Activated CD4-positive, alpha-beta T cell treated with anti-CD3 and anti-CD28 coated beads, Interleukin-2, amount 50 U/mL, for 1 hour (primary cell): ENCODE measurements at places on chromosomes 2 and 18.

GRCh38 chr2:168190590-168191336, 56.6 kb downstream of the STK39 start:
- no peak for DNase-seq

- DNase-seq: no peak
Observed at GRCh38 chr2:148935791-148936190, 60.8 kb downstream of the KIF5C start.

- peak; percentile 45 for DNase-seq
Observed at GRCh38 chr18:62523631-62524439, 1.0 kb downstream of the ZCCHC2 start.

- DNase-seq: peak; percentile 39
Observed at GRCh38 chr2:29920130-29920577, 1.2 kb downstream of the ALK start.

GRCh38 chr2:108855194-108855593, 68.6 kb downstream of the CCDC138 start:
- DNase-seq: no peak

- DNase-seq: no peak
Observed at GRCh38 chr2:138649571-138649970, 130.6 kb downstream of the NXPH2 start.

DNA sequence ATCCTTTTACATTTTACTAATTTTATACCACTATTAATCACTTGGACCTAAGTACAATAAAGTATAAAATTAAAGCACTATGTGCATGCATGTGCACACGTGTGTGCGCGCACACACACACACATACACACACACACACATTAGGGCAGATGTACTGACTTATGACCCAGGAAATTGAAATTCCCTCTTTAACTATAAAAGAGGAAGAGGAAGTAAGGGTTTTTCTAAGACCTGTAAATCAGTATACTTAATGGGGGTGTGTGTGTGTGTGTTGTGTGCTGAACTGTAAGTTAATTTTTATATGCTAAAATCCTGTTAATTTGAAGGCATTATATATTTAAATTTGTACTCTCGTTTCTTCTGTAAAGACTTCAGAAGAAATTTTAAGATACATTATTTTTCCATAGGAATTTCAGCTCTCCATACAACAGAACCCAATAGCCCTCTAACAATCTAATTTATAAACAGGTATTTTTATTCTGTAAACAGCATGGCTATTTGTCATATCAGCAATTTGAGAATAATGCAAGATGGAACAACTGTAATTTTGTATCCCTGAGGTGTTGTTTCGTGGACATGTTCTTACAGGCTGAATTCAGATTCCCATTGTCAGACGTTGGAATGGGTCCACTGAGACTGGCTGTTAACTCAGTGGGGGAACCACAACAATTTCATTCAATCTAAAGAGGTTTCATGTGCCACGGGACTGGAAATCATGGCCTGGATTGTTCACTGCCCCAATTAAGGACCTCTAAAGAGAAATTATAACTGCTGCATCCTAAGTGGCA, 90.9 kb downstream of the PLA2R1 start:
- DNase-seq: no peak

- no peak for DNase-seq
Observed at GRCh38 chr2:62687636-62688035, 17.9 kb upstream of the EHBP1 start.

- no peak for DNase-seq
Observed at GRCh38 chr2:127841466-127842178, 16.3 kb downstream of the POLR2D start.

DNA sequence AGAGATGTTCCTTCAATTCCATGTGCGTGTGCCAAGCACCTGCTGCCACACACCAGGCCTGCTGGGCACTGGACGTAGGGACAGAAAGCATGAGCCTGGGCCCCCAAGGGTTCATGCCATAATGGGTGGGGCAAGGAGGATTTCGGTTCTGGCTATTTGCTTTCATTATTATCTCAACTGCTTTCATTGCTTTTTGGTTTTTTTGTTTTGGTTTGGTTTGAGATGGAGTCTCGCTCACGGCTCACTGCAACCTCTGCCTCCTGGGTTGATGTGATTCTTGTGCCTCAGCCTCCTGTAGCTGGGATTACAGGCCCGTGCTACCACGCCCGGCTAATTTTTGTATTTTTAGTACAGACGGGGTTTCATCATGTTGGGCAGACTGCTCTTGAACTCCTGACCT, 57.2 kb downstream of the SF3B1 start:
- DNase-seq: no peak

GRCh38 chr2:102737431-102737830, 24.4 kb upstream of the TMEM182 start:
- no peak for DNase-seq

- DNase-seq: no peak
Observed at GRCh38 chr2:55917117-55917516, 6.5 kb downstream of the EFEMP1 start.

GRCh38 chr2:147760984-147761383, 83.8 kb upstream of the ACVR2A start:
- no peak for DNase-seq

- DNase-seq: no peak
Observed at GRCh38 chr2:163601377-163601776, 134.4 kb downstream of the FIGN start.

- no peak for DNase-seq
Observed at GRCh38 chr18:57741273-57741672, 61.8 kb downstream of the ATP8B1 start.

- no peak for DNase-seq
Observed at GRCh38 chr18:67783196-67783946, 266.9 kb upstream of the DSEL start.

DNA sequence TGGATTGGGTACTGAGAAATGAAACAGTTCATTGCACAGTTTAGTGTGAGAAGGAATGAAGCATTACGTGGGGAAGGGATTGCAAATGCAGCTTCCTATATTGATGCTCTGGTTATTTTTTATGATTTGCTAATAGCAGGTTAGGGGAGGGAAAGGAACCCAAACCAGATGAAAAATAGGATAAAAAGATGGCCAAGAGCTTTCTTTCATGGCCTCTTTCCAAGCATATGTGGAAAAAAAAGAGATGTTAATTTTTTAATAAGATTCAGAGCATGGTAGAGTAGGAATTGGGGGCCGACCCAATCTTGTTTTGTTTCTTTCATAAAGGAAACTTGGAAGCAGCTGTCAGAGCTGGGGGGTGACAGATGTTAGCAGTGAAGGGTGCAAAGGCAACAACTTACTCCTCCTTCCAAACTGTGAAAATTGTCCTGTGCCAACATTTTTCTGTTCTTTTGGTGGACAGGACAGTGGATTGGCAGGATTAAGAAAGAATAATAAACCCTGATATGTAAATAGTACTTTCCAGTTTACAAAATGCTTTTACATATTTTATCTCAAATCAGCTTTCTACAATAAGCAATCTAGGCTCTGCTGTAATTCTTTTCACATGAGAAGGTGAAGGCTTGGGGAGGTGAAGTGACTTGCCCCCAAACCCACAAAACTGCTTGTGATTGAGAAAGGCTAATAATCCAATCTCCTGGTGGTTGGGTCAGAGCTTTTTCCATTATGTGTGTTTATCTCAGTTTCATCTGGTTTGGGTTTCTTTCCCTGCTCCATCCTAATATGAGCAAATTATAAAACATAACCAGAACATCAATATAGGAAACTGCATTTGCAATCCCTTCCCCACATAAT, 270.1 kb downstream of the ETAA1 start:
- DNase-seq: no peak

DNA sequence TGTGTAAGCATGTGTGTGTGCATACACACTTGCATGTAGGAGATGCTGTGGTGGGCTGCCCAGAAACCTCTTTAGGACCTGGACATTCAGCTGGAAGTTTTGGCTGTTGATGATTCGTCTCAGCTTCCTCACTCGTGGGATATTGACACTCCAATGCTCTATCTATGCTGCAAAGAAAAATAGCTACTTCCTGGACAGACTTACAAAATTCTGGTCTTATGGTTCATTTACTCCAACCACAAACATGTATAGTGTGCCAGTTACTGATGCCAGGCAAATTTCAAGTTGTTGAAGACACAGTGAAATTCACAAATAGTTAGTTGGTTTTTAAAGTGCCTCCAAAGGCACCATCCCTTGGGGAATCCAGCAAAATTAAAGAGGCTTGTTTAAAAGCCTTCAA, 882.6 kb downstream of the CPS1 start:
- DNase-seq: no peak

- no peak for DNase-seq
Observed at GRCh38 chr18:55161916-55162315, 202.7 kb upstream of the CCDC68 start.

DNA sequence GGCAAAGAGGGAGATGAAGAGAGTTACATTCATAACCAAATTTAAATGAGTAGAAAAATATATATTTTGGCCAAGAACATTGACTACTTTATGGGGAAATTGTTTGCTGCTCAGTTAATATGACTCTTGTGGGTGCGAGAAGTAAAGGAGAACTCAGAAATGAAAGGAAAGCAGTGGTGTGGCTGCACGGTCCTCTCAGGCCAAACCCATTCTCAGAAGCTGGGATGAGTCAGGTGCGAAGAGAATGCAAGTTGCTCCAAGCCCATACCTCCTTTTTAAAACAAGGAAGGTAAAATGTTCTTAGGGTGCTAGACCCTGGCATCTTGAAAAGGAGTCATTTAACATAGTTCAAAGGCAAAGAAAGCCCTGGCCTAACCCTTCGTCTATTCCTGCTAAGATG, 258.6 kb downstream of the RAD51AP2 start:
- DNase-seq: no peak

DNA sequence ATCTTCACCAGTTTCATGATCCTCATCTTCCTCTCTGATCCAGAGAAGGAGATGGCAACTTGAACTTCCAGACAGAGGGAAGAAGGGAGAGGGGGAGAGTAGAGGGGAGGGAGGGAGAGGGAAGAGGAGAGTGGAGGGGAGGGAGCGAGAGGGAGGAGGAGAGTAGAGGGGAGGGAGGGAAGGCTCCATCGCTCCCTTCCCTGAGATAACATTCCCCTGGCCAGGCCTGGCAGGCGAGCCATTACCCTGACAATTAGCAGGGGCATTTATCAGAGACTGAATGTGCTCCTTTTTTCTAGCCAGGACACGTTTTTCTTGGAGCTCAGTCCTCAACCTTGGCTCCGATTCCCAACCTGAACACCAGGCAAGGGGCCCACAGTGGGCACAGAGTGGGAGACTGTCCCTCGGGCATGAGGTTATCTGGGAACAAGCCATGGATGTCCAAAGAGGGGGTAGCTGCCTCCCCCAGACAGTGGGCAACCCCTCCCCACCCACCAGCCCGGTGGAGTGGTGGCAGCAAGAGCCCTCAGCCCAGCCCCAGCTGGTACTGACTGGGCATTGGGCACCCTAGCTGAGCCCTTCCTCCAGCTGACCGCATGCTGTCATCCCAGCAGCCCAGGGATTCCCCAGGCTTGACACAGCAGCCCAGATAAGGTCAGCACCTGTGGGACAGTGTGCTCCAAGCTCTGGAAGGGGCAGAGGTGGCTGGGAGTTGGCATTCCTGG, 81.8 kb downstream of the TNS1 start:
- no peak for DNase-seq

- no peak for DNase-seq
Observed at GRCh38 chr2:230640540-230641011, 72.1 kb upstream of the CAB39 start.

GRCh38 chr2:210428393-210429179, 48.0 kb downstream of the LANCL1 start:
- no peak for DNase-seq

- DNase-seq: no peak
Observed at GRCh38 chr2:197801033-197801432, 3.4 kb upstream of the PLCL1 start.

DNA sequence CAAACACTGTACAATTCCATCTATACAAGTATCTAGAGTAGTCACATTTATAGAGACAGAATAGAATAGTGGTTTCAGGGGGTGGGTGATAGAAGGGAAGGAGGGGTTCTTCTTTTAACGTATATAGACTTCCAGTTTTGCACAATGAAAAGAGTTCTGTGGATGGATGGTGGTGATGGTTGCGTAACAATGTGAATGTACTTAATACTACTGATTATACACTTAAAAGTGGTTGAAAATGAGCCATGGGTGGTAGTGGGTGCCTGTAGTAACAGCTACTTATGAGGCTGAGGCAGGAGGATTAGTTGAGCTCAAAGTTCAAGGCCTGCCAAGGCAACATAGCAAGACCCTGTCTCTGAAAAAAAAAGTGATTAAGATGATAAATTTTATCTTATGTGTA, 85.8 kb downstream of the SETBP1 start:
- no peak for DNase-seq

DNA sequence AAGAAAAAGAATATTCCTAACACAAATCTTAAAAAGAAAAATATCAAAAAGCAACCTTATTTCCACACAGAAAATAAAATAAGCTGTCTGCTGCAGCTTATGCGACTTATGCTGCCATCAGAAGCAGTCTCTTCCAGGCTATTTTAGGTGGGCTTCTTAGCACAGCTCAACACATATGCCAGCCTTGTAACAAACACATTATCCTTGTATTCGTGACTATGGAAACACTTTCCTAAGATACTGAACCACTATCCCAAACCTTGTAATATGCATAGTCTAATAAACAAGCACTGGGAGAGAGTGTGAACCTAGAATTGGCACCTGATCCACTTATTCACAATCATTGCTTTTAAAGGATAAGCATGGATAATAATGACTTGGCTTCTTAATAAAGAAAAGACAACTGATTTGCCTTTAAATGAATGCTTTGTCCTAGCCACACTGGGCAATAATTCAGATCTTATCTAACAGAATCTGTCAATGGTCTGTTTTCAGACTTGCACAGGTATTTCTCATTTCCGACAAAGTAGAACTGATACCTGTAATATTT, 40.0 kb upstream of the RNU4ATAC start:
- DNase-seq: no peak

GRCh38 chr2:25966531-25967270, 15.6 kb downstream of the KIF3C start:
- no peak for DNase-seq
